ENCODE measurements at places on chromosomes 2 and 18. TPM values are rescaled to one million over a fixed set of nuclear protein-coding genes. Genes with fewer than 3 reads are reported as not detected.

TXNDC2 gene
- polyA plus RNA-seq = not detected

DNA sequence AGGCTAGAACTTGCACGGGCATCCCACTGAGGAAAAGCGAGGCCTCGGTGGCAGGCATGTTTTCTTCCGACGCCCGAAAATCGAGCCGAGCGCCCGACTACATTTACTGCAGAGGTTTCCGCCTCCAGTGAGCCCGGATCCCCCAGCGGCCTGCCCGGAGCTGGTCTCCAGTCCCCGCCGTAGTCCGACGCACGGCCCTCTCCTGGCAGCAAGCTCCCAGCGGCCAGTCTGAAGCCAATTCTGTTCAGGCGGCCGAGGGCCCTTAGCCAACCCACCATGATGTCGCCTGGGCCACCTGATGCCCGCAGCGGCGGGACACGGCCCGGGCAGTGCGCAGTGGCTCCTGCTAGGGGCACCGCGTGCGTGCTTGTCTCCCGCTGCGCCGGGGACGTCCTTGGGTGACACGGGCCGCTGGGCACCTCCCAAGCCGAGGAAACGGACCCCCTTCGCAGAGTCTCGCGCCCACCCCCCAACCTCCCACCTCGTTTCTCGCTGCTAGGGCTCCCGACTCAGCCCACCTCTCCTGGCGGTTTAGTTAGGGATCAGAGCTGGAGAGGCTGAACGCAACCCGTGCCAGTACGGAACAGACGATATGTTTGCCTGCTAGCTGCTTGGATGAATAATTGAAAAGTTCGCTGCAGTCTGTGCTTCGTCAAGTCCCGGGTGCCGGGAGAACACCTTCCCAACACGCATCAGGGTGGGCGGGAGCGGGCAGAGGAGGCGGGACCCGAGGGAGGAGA lies 5.3 kb downstream of the ONECUT2 start:
- DNase-seq = no peak

DNA sequence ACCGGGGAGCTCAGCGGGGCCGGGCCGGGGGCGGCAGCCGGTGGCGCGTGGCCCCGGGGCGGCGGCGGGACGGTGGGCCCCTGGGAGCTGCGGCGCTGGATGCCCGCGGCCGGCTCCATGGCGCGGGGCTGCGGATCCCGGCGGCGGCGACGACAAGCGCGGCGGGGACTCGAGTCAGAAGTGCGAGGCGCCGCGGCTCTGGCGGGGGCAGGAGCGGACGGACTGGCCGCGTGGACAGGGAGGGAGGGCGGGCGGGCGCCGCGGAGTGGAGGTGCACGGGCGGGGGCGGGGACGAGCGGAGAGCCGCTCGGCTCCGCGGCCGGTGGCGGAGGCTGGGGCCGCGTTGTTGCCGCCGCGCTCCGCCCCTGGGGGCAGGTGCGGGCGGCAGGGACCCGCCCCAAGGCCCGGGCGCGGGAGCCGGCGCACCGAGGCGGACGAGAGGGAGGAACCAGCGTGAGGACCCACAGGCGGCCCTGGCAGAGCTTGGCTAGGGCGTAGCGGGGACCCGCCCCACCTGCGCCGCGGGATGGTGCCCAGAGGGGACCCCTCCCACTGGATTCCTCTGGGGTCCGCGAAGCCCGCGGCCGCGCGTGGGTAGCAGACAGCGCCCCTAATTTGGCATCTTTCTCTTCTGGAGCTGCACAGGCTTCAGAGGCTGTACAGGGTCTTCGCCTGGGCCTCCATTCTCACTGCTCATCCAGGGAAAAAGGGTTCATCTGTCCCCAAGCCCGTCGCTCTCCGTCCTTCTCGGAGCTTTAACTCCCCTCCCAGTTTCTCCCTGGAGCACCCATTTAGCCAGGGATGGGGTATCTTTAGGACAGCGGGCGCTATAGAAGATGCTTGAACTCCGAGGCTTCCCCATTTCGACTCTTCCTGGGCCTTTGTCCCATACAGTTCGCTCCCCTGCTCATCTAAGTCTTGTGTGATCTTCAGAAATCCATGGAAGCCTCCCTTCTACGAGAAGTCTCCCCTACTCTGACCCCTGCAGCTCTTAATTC lies at the start of gene TMEM163:
Gene TMEM163, minus strand, starts transcription at position 184 of the 998 bp plus-strand sequence.
- no peak for DNase-seq

C2orf81 gene
- 2.6 TPM for polyA plus RNA-seq

MRO gene
- 0.80 TPM for polyA plus RNA-seq

DNA sequence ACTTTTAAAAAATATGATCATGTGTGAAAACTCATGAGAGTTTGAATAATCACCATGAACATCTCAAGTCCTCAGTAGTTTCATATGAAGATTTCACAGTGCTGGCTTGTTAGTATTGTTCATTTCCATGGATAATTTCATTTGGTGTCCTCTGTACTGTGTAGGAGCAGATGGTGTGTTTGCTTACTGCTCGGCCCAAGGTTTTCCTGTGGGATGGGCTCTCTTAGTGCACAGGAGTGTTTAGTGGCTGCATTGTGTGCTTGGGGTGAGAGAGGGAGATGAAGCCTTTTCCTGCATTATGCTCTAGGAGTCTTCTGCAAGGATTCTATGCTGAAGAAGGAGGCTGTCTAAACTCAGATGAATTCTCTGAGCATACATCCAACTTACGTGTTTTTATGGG lies 270.6 kb downstream of the SOCS6 start:
- DNase-seq = no peak

- DNase-seq = no peak
Measured at GRCh38 chr2:201835066-201835465, 28.7 kb downstream of the CDK15 start.

DNA sequence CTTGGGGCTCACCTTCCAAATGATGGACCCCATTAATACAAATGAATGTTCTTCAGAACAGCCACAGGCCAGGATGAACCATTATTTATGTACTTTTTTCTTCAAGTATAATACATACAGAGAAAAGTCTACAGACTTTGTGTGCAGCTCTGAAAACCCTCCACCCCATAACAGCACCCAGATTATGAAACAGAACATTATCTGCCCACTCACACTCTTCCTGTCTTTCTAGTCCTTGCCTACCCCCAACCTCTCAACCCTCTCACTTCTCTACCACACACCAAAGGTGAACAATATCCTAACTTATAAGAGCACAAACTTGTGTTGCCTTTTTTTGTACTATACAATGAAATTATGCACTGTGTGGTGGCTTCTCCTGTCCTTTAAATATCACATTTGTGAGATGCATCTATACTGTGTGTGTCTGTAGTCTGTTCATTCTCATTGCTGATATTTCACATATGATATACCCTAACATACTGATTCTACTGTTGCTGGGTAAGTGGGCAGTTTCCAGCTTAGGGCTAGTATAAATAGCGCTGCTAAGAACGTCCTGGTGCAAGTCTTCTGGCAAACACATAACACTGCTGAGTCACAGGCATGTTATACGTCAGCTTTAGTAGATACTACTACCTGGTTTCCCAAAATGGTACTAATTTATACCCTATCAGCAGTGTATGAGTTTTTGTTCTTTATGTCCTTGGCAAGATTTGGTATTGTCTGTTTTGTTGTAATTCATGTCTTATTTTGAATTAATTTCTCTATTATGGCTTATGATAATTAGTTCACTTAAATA lies 1.0 kb upstream of the NPHP1 start:
- DNase-seq = no peak

NCK2 gene
- 82.2 TPM for polyA plus RNA-seq

- DNase-seq = no peak
Measured at GRCh38 chr2:221170548-221170947, 401.6 kb downstream of the EPHA4 start.

- DNase-seq = peak; percentile 96
Measured at GRCh38 chr2:45009928-45010701, 863 bp upstream of the SIX2 start.

All from muscle of leg (tissue), 16 donors.